ENCODE measurements at places on chromosomes 5 and 9. TPM values are rescaled to one million over a fixed set of nuclear protein-coding genes. Genes with fewer than 3 reads are reported as not detected.

- H3K27ac ChIP-seq = peak overlapping the region; percentile 6
- no peaks in the 10 kb centered on the region for H3K27me3 ChIP-seq
- no peaks in the 10 kb centered on the region for H3K36me3 ChIP-seq
These were observed 86.4 kb downstream of the MED10 start for GRCh38 chr5:6291961-6292360.

GRCh38 chr5:90437663-90438062 lies 28.1 kb upstream of the CETN3 start:
- DNase-seq = no peak
- H3K4me1 ChIP-seq = no peaks in the 10 kb centered on the region
- no peak overlapping the region for H3K27ac ChIP-seq
- H3K4me3 ChIP-seq = no peak overlapping the region
- H3K27me3 ChIP-seq = no peaks in the 10 kb centered on the region

GRCh38 chr9:69097064-69097463 lies 61.5 kb downstream of the FXN start:
- peaks cover 9% of the 10 kb centered on the region for H3K4me1 ChIP-seq
- no peak for DNase-seq
- H3K27ac ChIP-seq = no peak overlapping the region
- H3K27me3 ChIP-seq = no peaks in the 10 kb centered on the region
- no peak overlapping the region for H3K4me3 ChIP-seq

- H3K4me3 ChIP-seq = no peak overlapping the region
- H3K4me1 ChIP-seq = peaks cover 9% of the 10 kb centered on the region
- peak; percentile 53 for DNase-seq
- H3K36me3 ChIP-seq = no peaks in the 10 kb centered on the region
- H3K27me3 ChIP-seq = no peaks in the 10 kb centered on the region
These were observed 87.1 kb upstream of the ELL2 start for GRCh38 chr5:96048763-96049162.

- H3K36me3 ChIP-seq = no peaks in the 10 kb centered on the region
- H3K4me3 ChIP-seq = no peak overlapping the region
- H3K27ac ChIP-seq = no peak overlapping the region
- no peaks in the 10 kb centered on the region for H3K4me1 ChIP-seq
- no peak for DNase-seq
- peaks cover 3% of the 10 kb centered on the region for H3K27me3 ChIP-seq
These were observed 801.5 kb downstream of the CDH9 start for GRCh38 chr5:26236936-26237335.

DNA sequence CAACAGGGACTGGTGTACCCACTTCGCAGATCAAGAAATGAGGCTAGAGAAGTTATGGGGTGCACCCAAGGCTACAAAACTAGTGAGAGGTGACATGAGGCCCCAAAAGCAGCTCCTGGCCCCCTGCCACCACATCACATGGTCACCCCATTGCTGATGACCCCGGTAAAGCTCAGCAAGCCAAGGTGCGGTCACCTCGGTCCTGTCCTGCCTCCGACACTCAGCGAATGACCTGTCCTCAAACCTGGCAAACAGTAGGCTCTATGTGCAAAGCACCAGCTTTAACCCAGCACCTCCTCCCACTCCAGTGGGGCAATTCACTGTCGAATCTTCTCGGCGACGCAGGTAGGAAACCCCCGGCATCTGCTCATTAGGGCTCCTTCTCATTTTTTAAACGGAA lies 307.4 kb downstream of the RAB3C start:
- peaks cover 10% of the 10 kb centered on the region for H3K27me3 ChIP-seq
- peak overlapping the region; percentile 99 for H3K27ac ChIP-seq
- H3K4me1 ChIP-seq = peaks cover 29% of the 10 kb centered on the region
- H3K36me3 ChIP-seq = peaks cover 9% of the 10 kb centered on the region
- no peak overlapping the region for H3K4me3 ChIP-seq
- DNase-seq = no peak

The CXCL14 gene
- total RNA-seq = 0.32 TPM

The CHD1 gene
- 34.2 TPM for total RNA-seq

Data from glutamatergic neuron (in vitro differentiated cells).